ENCODE measurements at places on chromosomes 7 and 10.

DNA sequence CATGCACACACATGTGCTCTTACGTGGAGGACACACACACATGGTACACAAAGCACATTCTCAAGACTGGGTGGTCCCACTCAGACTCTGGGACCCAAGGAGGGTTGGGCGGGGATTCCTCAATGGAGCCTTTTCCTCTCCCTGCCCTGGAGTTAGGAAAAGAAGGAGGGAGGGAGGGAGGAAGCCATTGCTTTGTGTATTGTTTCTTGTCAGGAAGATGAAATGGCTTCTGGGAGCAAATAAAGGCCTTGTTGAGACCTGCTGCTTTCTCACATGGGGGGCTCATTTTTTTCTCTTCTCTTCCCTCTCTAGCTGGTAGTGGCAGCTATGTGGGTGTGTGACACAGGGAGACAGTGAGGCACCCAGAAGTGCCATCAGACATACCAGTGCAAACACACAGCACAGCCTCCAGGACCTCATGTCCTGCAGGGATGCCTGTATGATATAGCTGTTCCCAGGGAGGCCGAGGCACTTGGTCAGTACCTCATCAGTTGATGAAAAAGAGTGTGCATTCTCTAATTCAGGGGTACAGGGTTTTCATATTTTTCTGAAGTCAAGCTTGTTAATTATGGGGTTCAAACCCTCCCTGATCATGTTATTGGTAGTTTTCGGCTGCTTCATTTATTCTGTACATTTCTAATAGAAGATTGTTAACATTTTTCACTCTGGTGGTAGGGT, 5.7 kb downstream of the AQP1 start:
- DNase-seq = no peak

DNA sequence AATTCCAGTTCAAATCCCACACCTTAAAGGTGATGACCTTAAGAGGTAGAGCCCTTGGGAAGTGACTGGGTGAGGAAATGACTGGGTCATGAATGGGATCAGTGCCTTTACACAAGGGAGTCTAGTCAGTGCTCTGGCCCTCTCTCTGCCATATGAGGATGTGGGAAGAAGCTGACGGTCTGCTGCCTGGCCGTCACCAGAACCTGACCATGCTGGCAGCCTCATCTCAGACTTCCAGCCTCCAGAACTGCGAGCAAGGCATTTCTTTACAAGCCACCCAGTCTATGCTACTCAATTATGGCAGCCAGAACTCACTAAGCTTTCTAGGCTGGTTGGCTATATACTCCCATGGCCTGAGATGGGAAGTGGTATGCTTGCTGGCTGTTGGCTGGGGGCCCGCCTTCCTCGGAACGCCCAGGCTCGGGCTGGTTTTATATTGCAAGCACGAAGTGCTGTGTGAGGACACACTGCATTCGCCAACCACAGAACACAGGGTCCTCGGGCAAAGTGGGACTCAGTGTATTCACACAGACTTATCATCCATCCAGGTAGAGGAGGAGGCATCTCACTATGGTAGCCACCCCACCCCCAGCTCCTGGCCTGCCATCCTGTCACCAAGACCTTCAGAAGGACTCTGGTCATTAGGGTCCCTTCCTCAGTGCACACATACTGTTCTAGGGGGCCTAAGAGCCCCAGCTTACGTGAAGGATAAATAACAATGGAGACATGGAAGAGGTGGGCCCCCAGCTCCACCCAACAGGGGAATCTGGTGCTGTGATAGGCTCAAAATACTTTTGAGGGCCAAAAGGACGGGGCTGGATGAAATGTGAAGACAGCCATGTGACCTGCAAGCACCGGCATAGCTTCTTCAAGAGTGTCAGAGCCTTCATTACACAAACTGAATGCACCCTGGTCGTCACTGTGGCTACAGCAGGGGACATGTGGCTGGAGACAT, 49.0 kb downstream of the ZRANB1 start:
- DNase-seq = no peak

- DNase-seq = peak; percentile 20
Observed at GRCh38 chr7:112080441-112080840, 125.8 kb downstream of the DOCK4 start.

DNA sequence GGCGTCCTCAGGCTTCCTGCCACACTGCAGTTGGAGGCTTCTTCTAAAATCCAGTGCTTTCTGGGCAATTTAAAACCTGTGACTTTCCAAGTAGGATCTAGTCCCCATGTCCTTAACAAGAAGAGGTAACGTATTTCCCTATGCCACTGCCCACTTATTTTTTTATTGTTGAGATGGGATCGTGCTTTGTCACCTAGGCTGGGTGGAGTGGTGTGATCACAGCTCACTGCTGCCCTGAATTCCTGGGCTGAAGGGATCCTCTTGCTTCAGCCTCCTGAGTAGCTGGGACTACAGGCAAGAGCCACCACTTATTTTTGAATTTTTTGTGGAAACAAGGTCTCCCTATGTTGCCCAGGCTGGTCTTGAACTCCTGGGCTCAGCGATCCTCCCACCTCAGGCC, 63.4 kb downstream of the DAGLB start:
- no peak for DNase-seq

DNA sequence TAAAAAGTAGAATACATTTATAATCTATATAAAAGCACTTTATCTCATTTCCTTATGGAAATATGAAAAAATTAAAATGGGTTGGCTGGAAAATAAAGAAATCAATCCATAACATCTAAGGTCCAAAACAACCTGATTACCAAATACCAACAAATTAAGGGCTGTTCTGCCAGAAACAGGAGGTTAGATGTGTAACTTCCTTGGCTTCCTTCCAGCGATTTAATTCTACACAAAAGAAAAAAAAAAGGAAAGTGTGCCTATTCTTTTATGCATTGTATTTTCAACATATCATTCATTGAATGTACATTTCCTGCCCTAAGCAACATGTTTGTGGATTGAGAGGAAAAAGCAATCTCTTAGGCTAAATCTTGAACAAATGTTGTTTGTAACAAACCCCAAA, 36.2 kb upstream of the USP6NL start:
- DNase-seq = no peak

GRCh38 chr7:44541876-44542610, 913 bp upstream of the NPC1L1 start:
- no peak for DNase-seq

DNA sequence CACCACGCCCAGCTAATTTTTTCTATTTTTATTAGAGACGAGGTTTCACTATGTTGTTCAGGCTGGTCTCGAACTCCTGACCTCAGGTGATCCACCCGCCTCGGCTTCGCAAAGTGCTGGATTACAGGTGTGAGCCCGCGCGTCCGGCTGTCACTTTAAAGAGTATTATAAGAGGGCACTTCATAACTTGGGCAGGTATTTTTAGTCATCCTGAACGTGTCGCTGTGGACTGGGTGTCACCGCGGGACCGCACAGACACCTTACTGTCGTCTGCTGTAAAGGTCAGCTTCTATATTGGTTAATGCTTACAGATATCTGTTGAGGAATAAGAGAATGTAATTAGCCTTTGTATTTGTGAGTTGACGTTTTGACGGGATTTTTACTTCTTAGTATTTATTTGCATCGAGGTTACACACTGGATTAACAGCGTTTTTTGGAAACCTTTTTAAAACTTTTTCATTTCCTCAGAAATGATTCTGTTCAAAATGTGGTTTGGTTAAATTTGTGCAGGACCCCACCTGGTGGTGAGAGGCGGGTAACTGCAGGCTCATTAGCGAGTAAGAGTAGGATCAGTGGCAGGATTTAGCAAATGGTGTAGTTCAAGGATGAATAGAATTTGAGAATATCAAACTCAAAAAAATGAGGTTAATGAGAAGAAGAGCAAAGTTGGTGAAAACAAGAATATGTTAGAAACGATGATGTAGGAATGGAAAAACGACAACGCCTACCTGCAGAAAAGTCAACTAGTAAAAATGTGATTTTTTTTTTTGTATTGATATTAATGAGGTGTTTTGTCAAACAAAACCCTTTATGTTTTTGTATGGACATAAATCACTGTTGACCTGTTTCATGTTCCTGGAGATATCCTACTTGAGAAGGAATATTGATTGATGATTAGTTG, 3.2 kb downstream of the DNAJB6 start:
- peak; percentile 82 for DNase-seq

DNA sequence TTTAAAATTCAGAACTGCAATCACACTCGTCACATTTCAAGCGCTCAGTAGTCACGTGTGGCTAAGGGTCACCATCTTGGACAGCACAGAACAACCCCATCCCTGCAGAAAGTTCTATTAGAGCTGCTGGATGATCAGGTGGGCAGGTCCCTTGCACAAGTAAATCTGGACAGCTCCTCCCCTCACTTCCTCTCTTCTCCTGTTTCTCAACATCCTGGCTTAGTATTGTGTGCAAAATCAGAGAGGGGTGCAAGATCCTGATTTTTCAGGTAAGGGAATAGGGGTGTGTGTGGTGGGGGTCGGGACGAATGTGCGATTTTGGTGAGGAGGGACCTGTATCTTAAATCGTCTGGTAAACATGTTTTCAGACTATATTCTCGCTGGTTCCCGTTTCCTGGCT, at the start of gene GIMAP4:
TSS of gene GIMAP4 (plus strand) at position 222 of the 400 bp plus-strand sequence. CDS start 2,512 bp downstream, outside the sequence.
- DNase-seq = peak; percentile 52
